ENCODE measurements at places on chromosomes 4 and X.

- DNase-seq, result no peak
Measured at GRCh38 chrX:151789179-151789800, 54.7 kb downstream of the CNGA2 start.

GRCh38 chr4:179196511-179196910 lies 1754.3 kb upstream of the AGA start:
- no peak for DNase-seq

GRCh38 chrX:19799319-19800182 lies 87.8 kb downstream of the SH3KBP1 start:
- DNase-seq, result no peak

GRCh38 chrX:2692221-2693112 lies 1.4 kb downstream of the CD99 start:
- DNase-seq, result peak; percentile 14

DNA sequence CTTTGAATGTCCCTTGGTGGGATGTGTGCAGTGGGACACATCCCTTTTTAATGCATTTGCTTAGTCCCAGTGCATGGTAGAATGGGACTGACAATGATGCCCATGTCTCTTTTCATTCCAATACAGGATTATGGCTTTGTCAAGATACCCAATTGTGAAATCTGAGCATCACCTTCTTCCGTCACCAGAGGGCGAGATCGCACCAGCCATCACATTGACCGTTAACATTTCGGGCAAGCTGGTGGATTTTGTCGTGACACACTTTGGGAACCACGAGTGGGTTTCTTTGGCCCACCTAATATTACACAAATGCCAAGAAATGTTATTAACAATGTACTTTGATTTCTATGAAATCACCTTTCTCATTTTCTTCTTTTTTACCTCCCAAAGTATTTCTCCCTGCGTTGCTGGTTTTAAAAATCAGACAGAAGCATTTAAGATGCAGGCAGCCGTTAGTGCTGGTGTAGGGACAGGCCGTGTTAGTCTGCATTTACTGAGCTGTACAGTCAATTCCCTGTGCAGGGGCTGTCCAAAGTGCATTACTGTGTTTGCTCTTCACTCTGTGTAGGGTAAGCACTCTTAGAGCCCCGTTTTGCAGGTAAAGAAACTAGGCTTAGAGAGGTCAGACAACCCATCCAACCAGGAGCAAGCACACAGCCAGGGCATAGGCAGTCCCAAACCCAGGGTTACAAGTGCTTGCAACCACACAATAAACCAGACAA lies 46.5 kb downstream of the CWH43 start:
- DNase-seq, result no peak

GRCh38 chrX:131054906-131055305 lies 3.2 kb upstream of the ARHGAP36 start:
- DNase-seq, result no peak

- DNase-seq, result no peak
Measured at GRCh38 chrX:101057093-101057714, 5.3 kb upstream of the TRMT2B start.

GRCh38 chrX:78957049-78957767 lies 12.0 kb downstream of the P2RY10 start:
- no peak for DNase-seq

Measured in hematopoietic multipotent progenitor cell treated with erythropoietin and hydrocortisone succinate and interleukin-3 and kit ligand, for 15 days (in vitro differentiated cells).